SW 1271 (cell line): ENCODE measurements at places on chromosomes 3 and 15.

- DNase-seq = no peak
These were observed 108.9 kb upstream of the ZNF717 start for GRCh38 chr3:75894234-75894633.

DNA sequence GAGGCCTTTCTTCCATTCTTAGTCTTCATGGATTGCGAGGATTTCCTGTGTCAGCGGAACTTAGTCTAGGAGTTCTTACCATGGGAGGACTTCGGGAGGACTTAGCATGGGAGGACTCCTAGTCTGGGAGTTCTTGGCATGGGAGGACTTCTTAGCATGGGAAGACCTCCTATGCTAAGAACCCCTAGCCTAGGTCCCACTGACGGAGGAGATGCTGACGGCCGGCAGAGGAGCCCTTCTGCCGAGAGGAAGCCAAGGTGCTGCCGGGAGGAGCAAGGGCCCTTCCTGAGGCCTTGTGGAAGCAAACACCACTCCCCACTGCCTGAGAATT, 35.6 kb upstream of the LDHAL6B start:
- DNase-seq = no peak

DNA sequence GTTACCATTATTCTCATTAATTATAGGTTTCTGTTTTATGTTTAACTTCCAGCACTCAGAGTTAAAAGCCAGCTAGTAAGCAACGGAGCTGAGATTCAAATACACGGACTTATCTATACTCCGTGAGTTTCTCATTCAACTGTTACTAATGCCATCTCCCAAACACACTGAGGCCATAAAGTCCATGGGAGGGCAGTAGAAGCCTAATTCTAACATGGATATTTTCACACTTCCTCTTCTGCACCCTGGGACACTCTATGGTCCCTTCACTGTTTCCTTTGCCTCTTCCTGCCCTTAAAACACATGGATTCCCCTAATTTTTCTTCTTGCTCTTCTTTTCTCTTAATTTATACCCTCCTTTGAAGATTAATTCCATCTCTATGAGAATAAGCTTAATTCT, 245.0 kb downstream of the KLF13 start:
- no peak for DNase-seq

GRCh38 chr3:147672436-147672835, 263.3 kb downstream of the ZIC1 start:
- no peak for DNase-seq

DNA sequence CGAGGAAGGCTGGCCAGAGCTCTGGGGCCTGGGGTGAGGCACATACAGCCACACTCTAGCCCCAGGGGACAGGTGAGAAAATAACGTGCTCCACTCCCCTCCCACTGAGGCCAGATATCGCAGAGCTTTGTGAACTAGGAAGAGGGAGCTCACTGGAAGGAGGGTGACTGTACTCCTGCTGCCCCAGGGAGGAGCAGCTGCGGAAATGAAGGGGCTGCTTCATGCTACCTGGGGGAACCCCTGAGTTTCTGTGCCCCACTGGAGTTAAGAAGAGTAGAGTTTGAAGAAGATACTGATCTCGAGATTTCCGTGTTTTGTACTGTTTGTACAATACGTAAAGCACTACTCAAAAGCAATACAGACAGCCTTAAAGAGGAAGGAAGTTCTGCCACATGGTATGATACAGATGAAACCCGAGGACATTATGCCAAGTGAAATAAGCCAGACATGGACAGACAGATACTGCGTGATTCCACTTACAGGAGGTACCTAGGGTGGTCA, 44.6 kb downstream of the CMTM6 start:
- DNase-seq = no peak

DNA sequence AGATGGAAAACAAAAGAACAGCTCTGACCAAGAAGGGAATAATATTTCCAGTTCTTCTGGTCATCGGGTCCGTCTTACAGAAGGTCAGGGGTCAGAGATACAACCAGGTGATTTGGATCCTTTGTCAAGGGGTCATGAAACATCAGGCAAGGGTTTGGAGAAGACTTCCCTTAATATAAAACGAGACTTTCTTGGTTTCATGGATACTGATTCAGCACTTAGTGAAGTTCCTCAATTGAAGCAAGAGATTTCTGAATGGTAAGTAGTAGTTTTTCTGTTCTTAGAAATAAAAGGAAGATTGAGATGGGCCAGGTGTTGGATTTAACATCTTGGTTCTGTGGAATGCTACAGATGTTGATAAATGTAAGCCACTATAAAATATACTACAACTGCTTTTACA, 9.5 kb downstream of the MGA start:
- no peak for DNase-seq

GRCh38 chr15:82803793-82804574, 1.9 kb downstream of the FSD2 start:
- no peak for DNase-seq

DNA sequence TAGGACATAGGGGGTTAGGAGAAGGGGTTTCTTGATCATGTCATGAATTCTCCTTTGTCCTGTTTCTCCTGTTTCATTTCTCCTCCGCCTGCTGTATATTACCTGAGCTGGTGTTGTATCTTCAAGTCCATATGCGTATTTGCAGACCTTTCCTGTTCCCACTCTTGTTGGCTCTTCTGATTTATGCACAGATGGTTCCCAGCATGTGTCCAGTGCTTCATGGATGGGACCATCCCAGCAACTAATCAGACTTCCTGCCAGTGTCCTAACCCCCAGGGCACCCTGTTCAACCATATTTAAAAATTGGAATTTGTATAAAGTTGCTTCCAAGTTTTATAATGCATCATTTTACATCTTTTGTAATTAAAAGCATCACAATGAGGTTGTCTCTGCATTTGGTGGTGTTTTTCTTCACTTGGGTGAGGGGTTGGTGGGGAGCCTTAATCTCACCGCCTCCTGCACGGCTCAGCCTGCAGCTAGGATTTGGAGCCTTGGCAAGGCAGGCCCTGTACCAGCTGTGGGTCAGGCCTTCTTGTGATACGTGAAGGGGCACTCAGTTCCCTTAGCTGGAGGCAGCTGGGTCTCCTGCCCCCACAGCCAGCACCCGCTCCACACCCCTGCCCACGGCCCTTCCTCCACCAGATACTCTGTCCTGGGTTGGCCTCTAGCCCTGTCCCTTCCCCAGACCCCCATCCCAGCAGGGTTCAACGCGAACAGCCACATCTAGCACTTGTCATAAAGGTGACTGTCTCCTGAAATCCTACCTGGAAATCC, 72.0 kb upstream of the BLM start:
- DNase-seq = no peak

DNA sequence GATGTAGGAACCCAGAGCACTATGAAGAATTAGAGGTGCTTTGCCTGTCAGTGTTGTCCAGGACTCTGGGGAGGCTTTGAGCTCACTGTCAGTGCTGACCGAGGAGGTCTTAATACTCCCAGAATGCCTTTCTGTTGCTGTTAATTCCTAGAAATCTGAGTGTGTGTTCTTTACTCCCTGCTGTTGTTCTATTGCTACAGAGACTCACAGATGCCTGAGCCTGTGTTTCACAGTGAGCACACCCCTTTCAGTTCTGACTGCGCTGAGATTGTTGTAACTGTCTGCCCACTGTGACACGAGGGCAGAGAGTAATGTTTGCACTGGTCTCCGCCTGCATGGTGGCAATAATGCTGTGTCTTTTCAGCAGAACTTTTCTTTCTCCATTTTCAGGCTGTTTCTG, 162.9 kb downstream of the RYR3 start:
- DNase-seq = no peak
